ENCODE measurements at places on chromosomes 7 and 10. TPM values are rescaled to one million over a fixed set of nuclear protein-coding genes. Genes with fewer than 3 reads are reported as not detected.

Gene ECD
- 35.6 TPM for total RNA-seq

Gene AKR1C4
- total RNA-seq, result not detected

Gene UTF1
- 0.18 TPM for total RNA-seq

Gene CYP3A4
- total RNA-seq, result not detected

DNA sequence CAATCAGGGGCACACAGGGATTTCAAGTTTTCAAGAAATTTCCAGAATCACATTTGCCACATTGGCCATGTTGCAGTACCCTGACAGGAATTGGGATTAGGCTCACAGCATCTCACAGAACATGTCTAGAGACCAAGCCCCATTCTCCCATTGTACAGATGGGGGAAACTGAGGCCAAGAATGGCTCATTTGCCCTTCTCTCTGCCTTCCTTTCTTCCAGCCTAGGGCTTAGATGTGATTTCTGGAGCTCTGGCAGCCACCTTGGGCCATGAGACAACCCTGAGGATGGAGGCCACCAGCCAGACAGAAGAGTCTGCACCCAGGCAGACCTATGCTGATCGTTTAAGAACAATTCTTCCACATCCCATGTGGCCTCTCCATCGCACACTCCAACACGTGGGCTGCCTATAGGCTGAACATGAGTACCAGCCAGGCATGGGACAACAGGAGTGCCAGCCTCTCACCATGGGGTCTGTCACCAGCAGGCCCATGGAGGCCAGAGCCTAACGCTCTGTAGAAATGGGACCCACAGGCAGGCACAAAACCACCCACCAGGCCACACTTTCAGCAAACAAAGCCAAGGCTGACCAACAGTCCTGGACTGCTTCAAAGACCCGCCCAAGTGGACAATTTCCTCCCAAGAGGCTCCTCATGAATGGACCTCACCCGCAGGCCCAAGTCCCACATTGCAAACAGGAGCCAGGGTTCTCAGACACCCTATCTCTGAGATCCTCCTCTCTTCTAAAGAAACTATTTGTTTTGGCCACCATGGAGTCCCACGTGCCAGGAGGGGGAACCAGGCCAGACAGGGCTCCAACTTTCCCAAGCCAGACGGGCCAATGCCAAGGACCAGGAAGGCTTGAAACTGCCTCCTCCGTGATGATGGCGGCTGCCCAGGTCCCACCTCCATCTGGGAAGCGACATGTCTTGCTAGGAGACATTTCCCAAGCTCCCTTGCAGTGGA is 20.7 kb downstream of the PDGFA start:
- no peak overlapping the region for H3K27ac ChIP-seq
- no peak for DNase-seq
- H3K4me3 ChIP-seq, result no peak overlapping the region
- H3K27me3 ChIP-seq, result no peaks in the 10 kb centered on the region
- no peaks in the 10 kb centered on the region for H3K4me1 ChIP-seq

Gene PLA2G12B
- total RNA-seq, result not detected
